ENCODE measurements at places on chromosomes 3 and 15.

- no peak for DNase-seq
These were observed 16.3 kb downstream of the CACNA2D2 start for GRCh38 chr3:50487181-50487580.

- no peak for DNase-seq
These were observed 4.2 kb downstream of the B3GALNT1 start for GRCh38 chr3:161100994-161101393.

- DNase-seq, result no peak
These were observed 260.7 kb downstream of the THSD4 start for GRCh38 chr15:71375934-71376333.

GRCh38 chr15:55999658-56000057 is 6.2 kb upstream of the NEDD4 start:
- DNase-seq, result no peak

GRCh38 chr3:169668072-169668956 is 4.8 kb upstream of the MECOM start:
- DNase-seq, result no peak

DNA sequence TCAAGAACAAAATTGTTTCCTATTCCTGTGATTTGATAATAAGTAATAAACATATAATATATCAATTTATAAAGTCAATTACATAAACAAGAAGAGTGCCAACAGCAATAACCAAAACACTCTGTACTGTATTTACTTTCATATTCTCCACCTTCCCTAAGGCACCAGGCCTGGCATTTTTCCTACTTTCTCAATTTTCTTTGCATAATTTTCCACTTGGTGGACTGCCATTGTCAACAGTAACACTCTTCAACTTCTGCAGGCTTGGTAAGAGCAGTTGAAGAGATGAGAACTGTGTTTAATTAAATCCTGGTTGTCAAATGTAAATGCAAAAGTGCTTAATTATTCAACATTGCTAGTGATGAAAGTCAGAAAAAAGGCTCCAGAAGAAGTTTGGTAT is 229.8 kb upstream of the PLSCR5 start:
- no peak for DNase-seq

- DNase-seq, result no peak
These were observed at the start of gene KY for GRCh38 chr3:134650431-134651346. TSS of gene KY (minus strand) at chr3:134651022. CDS start at chr3:134650960, 62 bp downstream.

DNA sequence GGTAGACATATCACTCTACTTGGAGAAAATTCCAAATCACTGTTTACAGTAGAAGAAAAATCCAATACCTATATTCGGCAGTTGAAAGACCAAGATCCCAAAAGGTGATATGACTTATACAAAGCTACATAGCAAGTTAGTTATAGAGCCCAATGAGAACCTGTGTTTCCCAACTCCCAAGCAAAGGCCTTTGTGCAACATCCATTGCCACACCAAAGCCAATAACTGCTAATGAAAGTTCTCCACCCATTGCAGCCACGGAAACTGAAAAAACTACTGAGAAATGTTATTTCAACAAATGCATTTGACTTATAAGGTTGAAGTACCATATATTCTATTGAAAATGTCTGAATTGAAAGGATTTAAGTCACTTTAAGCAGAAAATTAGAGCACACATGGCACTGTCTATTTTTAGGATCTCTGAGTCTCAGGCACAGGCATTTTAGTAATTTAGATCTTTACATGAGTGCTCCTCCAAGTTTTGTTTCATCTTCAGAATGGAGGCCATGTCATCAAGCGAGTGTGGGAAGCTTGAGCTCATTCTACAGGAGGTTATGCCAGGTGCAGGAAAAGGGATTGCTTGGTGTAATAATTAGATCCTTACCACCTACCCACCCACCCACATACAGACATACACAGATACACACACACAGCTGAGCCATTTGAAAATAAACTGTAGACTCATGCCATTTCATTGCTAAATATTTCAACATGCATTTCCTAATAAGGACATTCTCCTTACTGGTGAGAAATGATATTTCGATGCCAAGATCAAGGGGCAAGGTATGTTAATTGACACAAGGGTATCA is 19.7 kb upstream of the ANO10 start:
- DNase-seq, result no peak

DNA sequence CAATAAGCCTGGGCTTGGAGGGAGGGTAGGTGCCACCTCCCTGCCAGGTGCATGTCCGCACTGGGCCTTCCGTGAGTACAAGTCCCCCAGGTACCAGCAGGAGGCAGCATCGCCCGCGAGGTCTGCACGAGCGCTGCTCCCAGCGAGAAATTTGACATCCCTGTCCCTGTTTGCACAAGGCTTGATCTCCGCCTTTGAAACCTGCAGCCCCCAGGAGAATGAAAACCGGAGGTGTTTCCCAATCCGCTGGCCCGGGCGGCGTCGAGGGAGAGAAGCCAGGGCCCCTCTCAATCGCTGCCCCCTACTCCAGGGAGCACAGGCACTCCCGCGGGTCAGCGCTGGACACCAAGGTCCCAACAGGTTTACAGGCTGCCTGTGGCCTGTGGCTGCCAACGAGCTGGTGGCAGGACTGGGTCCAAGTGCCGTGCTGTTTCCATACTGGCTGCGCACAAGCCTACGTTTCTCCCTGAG is 961 bp downstream of the HAPLN3 start:
- peak; percentile 82 for DNase-seq

- no peak for DNase-seq
These were observed 7.5 kb downstream of the ZDHHC3 start for GRCh38 chr3:44968447-44968858.

- peak; percentile 64 for DNase-seq
These were observed 1.4 kb downstream of the FES start for GRCh38 chr15:90885432-90886290.

Measured in activated T-helper 1 cell treated with anti-CD3 and anti-CD28 coated beads, Interleukin-2, amount 50 U/mL, for 16 hours (primary cell).